ENCODE measurements at places on chromosomes 4 and X. TPM values are rescaled to one million over a fixed set of nuclear protein-coding genes. Genes with fewer than 3 reads are reported as not detected.

DNA sequence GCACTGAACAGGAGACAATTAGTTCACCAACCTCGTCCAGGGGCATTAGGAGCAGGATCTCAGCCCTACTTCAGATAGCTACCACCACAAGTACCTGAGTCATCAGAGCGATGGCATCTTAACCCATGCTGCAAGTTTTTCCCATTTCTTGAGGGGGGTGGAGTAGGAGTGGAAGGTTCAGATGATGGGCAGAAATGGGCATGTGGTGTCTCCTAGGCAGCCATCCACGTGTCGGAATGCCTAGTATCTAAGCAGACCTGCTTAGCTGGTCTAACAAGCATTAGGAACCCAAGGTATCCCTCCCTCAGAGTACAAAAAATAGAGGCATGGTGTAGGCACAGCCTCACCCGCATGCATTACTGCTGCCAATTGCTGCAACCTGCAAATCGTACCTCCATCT lies 159.1 kb upstream of the DGKK start:
- DNase-seq, result no peak

DNA sequence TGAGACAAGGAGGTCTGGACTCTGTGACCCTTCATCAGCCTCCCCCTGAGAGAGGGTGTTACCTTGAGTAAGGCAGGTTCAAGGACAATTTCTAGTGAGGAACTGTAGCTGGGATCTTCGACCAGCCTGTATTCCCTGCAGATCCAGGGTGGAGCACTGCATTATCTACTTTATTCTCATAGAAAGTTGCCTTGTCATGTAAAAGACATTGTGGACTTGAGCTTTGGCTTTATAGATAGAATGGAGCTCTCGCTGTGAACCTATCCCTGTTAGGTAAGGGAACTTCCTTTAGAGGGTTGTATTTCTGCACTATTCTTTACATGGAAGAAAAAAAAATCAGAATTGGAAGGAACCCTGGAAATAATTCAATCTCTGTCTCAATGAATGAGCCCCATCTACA lies 91.4 kb downstream of the MAOA start:
- DNase-seq, result no peak

- no peak for DNase-seq
Measured at GRCh38 chrX:110188701-110189558, 129.0 kb downstream of the AMMECR1 start.

GRCh38 chr4:145679520-145679919 lies 426 bp upstream of the C4orf51 start:
- DNase-seq, result peak; percentile 29

GRCh38 chr4:186360551-186360950 lies 94.6 kb downstream of the F11 start:
- DNase-seq, result no peak

GRCh38 chr4:172489861-172490260 lies 676.7 kb downstream of the GALNTL6 start:
- DNase-seq, result no peak

- no peak for DNase-seq
Measured at GRCh38 chrX:97398030-97398551, 514.4 kb downstream of the RPA4 start.

DNA sequence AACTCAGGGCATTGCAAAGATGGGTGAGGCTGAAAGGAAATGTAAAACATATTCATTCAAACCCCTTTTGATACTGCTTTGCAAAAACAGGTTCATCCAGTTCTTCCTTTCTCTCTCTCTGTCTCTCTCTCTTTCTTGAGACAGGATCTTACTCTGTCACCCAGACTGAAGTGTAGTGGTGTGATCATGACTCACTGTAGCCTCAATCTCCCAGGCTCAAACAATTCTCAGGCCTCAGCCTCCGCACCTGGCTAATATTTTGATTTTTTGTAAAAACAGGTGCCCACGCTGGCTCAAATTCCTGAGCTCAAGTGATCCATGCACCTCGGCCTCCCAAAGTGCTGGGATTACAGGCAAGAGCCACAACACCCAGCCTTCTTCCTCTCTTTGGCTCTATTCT lies 15.6 kb upstream of the DCHS2 start:
- DNase-seq, result no peak

GRCh38 chrX:70437011-70437410 lies 7.6 kb upstream of the DLG3 start:
- no peak for DNase-seq

- no peak for DNase-seq
Measured at GRCh38 chrX:100698551-100698950, 33.4 kb downstream of the SYTL4 start.

DNA sequence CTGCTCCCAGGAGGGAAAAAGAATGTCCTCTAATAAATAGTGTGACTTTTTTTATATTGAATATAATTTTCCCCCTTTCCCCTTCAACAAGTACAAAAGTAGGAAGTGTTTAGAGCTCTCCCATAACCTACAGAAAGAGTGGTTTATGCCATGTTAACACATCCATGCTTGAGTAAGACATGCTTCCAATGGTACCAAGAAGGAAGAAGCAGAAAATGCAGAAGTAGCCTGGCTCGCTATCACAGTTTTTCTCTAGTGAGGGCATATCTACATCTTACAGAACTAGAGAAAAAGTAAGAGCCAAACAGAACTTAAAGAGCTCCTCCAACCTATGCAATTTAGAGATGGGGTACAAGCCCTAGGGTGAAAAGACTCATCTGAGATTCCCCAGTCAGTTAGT lies 82.5 kb downstream of the ARHGEF9 start:
- no peak for DNase-seq

DNA sequence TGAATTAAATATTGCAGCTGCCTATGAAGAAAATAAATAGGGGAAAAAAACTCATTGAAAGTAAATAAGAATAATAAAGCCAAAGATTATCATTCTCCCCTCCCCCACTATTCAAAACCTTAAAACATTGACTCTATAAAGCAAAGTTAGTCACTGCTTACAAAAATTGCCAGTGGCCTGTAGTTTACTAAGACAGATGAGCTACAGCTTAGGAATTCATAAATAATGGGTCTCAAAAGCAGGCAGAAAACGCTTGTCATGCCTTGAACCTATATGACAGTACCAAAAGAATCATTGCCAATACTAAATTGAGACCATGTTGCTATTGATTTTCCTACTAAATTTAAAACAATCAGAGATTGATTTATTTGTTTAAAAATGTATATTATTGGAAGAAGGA lies 78.9 kb downstream of the SLC10A7 start:
- no peak for DNase-seq

GRCh38 chrX:86149119-86149518 lies 868 bp downstream of the DACH2 start:
- DNase-seq, result no peak

GRCh38 chrX:72141372-72142004 lies 9.8 kb upstream of the RTL5 start:
- DNase-seq, result no peak

DNA sequence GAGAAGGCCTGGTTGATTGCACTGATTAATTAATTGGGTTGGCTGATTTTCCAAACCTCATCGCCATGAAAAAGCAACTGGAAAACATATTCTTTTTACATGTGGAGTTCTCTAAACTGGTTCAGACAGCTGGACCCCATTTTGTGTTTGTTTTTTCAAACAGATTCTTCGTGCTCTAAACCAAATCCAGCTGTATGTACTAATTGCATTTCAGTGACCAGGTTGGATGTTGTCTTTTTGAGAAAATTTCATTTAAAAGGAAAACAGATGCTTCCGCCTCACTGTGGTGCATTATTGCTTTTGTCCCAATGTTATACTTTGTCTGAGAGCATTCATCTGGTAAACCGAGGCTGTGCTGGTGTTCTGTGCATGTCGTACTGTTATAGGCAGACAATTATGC lies 67.8 kb upstream of the LNX1 start:
- DNase-seq, result no peak

DNA sequence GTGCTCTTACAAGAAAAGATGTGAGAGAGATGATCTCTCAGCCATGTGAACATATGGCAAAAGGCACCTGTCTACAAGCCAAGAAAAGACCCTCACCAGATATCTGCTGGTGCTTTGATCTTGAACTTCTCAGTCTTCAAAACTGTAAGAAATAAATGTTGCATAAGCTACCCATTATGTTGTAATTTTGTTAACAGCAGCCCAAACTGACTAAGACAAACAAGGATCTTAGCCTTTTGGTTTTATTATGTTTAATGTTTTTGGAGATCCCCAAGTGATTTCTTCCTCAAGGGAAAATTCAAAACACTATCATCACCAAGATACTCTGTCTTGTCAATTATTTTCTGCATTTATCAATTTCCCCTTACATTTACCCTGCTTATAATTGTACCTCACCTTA lies 21.8 kb upstream of the CCNI start:
- DNase-seq, result no peak

DNA sequence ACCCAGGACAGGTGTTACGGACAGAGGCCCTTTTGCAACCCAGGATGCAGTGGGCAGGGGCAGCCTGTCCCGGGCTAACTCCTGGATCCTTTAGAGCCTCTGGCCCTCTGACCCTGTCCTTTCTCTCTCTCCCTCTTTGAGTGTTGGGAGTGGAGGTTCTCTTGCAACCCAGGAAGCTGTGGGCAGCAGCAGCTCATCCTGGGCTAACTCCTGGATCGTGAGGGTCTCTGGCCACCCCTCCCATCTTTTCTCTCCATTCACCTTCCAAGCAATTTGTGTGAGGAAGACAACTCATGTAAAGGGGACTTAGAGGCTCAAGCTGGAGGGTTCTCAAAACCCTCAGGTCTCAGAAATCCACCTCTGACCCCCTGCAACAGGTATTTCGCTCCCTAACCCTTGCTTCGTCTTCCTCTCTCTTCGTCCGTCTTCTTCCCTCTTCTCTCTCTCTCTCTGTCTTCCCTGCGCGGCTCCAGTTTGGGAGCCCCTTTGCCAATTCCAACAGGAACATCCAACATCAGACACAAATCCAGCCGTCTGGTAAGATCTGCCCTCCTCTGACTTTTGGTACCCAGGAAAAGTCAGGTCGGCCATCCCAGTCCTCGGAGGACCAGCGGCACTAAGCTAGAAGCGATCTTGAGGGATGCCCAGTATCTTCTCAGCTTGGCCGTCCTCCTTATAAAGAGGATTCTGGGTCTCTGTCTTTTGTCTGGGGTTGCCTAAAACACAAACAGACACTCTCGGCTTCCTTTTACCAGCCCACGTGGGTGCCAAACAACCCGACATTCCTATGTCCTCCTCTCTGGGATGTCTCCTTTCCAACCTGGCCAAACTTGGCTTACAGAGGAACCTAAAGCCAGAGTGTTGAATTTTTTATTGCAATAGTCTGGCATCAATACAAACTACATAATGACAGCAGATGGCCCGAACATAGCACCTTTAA lies 7.9 kb downstream of the ASMTL start:
- no peak for DNase-seq

GRCh38 chr4:22363036-22363435 lies 152.8 kb downstream of the ADGRA3 start:
- no peak for DNase-seq

DNA sequence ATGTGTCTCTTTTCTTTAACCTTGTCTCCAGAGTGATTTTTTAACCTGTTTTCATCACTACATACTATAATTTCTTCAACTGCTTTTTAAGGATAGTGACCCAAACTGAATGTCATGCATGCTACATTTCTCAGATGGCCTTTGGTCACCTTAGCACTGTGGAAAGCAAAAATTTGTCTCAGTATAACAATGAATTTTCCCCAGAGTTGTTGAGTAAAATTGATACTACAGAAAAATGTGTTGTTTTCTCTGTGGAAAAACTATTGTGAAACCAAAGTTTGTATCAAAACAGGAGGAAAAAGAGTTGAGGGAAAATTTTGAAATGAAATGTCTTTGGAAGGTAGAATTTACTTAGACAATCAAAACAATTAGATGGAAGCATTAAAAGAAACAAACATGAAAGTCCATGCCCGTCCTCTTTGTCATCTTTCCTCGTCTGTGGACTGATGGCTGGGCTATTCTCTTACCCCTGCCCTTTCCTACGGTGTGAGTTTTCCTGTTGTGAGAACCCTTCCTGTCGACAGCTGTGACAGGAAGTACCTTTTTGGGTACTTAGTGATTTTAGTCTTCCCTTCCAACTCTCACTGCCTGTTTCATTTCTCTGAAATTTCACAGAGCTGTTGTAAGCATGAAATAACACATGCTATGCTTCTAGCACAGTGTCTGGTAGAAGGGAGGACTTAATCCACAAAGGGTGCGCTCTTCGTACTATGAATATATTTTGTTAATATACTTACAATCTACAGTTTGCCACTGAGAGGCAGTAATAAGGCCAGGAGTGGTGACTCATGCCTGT lies 50.8 kb downstream of the LRP2BP start:
- DNase-seq, result no peak

DNA sequence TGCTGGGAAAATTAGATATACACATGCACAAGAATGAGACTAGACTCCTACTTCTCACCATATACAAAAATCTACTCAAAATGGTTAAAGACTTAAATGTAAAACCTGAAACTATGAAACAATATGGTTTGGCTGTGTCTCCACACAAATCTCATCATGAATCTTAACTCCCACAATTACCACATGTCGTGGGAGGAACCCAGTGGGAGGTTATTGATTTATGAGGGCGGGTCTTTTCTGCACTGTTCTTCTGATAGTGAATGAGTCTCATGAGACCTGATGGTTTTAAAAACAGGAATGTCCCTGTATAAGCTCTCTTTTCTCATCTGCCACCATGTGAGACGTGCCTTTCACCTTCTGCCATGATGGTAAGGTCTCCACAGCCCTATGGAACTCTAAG lies 48.5 kb upstream of the DDX60 start:
- DNase-seq, result no peak

DNA sequence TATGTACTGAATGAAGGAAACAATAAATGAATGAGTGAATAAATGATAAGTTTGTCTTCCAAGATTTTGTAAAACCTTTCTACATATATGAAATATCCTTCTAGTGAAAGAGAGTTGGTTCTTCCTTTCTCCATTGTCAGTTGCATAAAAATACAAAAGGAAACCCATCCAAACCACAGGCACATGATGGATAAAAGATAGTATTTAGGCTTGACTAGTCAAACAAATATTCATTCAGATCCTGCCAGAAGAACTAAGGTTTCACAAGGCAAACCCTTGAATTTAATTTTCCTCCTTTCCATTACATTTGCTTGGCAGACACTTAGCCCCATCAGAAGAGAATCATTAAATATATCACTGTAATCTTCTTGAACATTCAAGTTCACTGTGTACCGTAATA lies 208.4 kb downstream of the COL25A1 start:
- DNase-seq, result no peak

DNA sequence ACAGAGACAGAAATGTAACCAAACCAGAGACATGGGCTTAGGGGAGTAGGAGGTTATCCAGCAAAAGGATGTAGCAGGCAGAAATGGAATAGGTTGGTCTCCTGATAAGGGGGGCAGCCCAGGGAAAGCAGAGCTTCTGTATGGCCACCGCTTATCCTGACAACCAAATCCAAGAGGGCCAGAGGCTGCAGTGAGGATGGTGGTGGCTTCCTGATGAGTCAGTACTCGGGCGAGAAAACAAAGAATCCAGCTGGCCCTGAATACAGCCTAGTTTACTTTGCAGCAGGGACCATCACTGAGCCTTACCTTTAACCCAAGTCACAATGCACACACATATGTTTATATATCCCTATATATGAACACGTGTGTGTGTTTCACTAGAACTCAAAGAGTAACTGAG lies 129.7 kb upstream of the FTHL17 start:
- no peak for DNase-seq

RTL5 gene
- 0.53 TPM for total RNA-seq

UGT2B15 gene
- total RNA-seq, result not detected

DDX53 gene
- not detected for total RNA-seq

SNX12 gene
- 92.9 TPM for total RNA-seq

SLC10A4 gene
- total RNA-seq, result not detected

DAPP1 gene
- total RNA-seq, result not detected

HAUS3 gene
- total RNA-seq, result 16.8 TPM

DUSP21 gene
- not detected for total RNA-seq

TLR10 gene
- total RNA-seq, result not detected

DMRTC1B gene
- not detected for total RNA-seq

DGAT2L6 gene
- total RNA-seq, result not detected

NOX1 gene
- total RNA-seq, result not detected

POU4F2 gene
- total RNA-seq, result not detected

All from pulmonary artery endothelial cell (primary cell).